NCI-H1436 treated with DMSO at 0.1 percent for 48 hours (cell line): ENCODE measurements at places on chromosomes 12 and 14.
A peak's percentile ranks its signal among the peaks of the same experiment; 100 is the strongest.

- DNase-seq, result no peak
These were observed 79.5 kb downstream of the PIK3C2G start for GRCh38 chr12:18340786-18341185.

- DNase-seq, result no peak
These were observed 10.8 kb upstream of the ACTR6 start for GRCh38 chr12:100189636-100190394.

- no peak for DNase-seq
These were observed 58.3 kb upstream of the HECTD1 start for GRCh38 chr14:31265701-31266398.

GRCh38 chr12:122081083-122081696 lies 2.6 kb downstream of the MLXIP start:
- no peak for DNase-seq

- no peak for DNase-seq
These were observed 1.6 kb downstream of the FAM234B start for GRCh38 chr12:13045816-13046215.

GRCh38 chr12:43108656-43109055 lies 443.3 kb downstream of the ADAMTS20 start:
- DNase-seq, result no peak

DNA sequence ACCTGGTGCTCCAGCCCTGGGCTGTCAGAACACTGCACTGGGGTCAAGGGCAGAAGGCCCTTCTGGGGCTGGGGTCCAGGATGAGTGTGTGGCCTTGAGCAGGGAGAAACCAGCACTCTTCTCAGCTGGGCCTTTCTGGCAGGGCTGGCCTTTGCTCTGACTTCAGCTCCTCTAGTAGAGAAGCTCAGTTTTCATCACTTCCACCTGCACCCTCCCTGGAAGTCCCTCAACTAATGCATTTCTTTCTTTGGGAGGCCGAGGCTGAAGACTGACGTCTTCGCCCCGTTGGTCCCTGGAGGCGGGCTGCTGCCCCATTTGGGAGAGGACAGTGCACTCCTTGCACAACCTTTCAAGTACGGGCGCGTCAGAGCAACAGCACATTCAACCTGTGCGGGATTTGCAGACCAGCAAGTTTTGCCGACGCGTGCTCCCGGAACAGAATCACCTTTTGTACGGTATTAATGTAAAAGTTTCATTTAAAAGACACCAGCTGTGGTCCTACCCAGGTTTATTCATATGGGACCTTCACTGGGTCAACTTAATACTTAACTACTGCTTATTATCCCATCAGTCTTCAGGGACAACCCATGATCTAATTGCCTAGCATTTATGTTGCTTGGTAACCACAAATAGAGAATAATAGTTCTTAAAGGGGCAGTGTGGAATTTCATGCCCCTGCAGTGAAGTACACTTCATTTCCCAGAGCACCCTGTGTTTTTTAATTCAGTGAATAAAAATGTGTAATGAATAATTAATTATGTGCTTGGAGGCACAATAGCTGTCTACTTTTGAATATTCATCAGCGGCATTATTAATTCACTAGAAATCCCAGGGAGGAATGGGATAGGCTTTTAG lies 134.8 kb upstream of the VRK1 start:
- DNase-seq, result peak; percentile 51

- no peak for DNase-seq
These were observed 156.4 kb downstream of the PLCZ1 start for GRCh38 chr12:18581232-18581962.

DNA sequence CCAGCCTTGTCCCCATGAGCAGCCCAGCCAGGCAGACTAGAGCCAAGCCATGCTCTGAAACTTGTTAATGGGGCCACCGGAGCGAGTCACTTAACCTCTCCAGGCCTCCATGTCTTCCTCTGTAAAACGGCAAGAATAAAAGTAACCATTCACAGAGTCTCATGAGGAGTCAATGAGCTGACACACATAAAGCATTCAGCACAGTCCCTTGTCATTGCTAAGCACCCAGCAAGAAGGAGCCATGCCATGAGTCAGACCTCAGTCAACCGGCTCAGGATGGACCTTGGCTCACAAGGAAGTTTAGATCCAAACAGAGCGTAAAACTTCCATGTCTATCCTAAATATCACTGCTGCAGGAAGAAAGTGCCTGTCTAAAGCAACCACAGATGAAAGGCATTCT lies 10.6 kb downstream of the FICD start:
- no peak for DNase-seq

GRCh38 chr12:4829161-4829792 lies 80.4 kb upstream of the KCNA1 start:
- DNase-seq, result no peak

- no peak for DNase-seq
These were observed 17.4 kb upstream of the GALNT16 start for GRCh38 chr14:69242311-69243224.

GRCh38 chr12:20272161-20272560 lies 96.2 kb upstream of the PDE3A start:
- DNase-seq, result no peak

- DNase-seq, result no peak
These were observed 922 bp downstream of the PTPRR start for GRCh38 chr12:70919597-70920035.
